ENCODE measurements at places on chromosomes 11 and 22.

DNA sequence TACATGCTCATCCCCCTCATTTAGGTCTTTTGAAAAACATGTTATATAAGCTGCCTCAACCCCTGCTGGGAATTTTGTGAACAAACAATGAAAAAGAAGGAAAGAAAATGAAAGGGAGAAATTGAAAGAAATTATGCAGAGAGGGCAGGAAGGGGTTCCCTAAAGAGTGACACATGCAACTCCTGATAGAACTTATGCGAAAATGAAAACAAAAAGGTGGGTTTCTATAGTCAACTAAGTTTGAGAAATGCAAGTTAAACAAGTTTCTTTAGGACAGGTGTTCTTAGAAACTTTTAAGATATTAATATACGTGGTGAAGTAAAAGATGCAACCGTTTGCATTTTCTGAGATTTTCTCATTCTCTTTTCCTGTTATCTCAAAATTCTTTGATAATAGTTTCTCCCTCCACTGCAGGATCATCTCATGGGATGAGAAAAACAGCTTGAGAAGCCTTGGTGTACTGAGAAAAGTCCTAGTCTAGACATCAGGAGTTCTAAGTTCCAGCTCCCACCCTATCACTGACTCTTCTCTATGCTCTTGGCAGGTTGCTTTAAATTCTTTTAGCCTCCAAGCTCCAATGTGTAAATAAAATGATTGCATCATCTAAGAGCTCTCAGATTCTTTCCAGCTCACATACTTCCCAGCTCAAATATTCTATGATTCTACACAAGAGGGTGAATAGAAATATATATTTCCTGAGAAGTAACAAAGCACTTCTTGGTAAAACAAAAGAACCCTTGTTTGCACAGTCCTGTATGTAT lies 109.2 kb downstream of the FAM76B start:
- no peak for DNase-seq

- DNase-seq: no peak
Measured at GRCh38 chr11:103624708-103625623, 411.5 kb upstream of the DDI1 start.

GRCh38 chr11:106304274-106304673 lies 226.8 kb downstream of the AASDHPPT start:
- DNase-seq: no peak

DNA sequence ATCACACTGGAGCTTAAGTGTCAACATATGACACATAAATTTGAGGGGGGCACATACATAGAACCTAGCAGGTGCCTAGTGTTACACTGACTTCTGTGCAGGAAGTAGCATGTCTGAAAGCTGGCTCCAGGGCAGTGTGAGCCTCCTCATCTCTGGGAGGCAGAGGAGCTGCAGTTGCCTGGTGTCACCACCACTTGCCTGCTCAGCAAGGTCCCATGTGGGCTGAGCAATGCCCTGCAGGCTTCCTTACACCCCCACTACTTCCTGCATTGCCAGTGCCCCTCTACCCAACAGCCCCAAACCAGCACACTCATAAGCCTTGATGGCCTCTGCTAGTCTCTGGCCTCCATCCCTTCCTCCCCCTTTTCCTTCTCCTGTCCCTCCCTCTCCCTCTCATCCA lies 165.8 kb downstream of the BUD13 start:
- no peak for DNase-seq

- no peak for DNase-seq
Measured at GRCh38 chr22:27989758-27990450, 70.8 kb upstream of the PITPNB start.

DNA sequence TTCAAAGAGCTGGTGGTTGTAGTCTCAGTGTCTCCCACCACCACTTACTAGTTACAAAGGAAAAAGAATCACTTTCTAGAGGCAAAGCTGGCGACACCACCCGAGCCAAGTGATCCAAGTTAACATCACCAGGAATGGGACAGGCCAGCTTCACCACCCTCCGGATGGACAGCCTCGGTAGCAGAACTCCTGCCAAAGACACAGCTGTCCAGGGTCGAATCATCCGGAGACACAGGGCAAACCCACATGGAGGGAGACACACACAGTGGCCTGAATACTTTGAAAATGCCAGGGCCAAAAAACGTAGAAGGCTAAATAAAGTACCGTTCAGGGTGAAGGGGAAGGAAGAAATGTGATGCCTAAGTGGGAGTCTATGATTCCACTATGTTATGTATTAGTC lies 33.1 kb downstream of the KCNQ1 start:
- DNase-seq: no peak

DNA sequence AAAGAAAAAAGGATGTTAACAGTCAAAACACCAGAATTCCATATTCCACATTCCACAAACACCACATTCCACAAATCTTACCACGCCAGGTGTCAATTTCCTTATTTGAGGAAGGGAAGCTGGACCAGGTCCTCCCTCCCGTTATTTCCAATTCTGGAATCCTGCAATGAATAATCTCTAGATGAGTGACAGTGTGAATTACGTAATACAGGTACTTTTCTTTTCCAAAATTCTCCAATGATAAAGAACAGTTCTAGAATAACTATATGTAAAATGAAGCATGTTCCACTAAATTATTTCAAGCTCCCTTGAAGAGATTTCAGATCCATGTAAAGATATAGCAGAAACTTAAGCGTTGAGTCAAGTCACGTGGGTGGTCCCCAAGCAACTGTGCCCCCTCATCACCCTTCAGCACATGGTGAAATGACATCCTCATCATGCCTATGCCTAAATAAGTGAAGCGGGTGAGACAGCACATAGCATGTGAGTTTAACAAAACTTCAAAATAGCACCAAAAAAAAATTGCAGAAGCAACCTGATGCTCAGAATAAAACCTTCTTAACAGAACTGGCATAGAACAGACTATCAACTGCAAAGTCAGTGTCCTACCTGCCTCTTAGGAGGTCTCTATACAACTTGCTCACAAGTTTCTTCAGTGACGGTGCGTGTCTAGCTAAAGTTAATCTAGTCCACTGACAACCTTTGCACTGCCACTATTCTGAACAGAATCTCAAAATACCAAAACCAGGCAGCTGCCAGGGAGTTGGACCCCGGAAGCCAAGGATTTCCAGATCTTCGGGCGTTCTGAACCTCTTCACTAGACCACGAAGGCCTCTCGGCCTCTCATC lies 876 bp downstream of the NFRKB start:
- DNase-seq: no peak

- DNase-seq: no peak
Measured at GRCh38 chr22:49321477-49322055, 506.1 kb downstream of the BRD1 start.

GRCh38 chr22:37467391-37467955 lies 18.7 kb downstream of the MFNG start:
- DNase-seq: no peak

DNA sequence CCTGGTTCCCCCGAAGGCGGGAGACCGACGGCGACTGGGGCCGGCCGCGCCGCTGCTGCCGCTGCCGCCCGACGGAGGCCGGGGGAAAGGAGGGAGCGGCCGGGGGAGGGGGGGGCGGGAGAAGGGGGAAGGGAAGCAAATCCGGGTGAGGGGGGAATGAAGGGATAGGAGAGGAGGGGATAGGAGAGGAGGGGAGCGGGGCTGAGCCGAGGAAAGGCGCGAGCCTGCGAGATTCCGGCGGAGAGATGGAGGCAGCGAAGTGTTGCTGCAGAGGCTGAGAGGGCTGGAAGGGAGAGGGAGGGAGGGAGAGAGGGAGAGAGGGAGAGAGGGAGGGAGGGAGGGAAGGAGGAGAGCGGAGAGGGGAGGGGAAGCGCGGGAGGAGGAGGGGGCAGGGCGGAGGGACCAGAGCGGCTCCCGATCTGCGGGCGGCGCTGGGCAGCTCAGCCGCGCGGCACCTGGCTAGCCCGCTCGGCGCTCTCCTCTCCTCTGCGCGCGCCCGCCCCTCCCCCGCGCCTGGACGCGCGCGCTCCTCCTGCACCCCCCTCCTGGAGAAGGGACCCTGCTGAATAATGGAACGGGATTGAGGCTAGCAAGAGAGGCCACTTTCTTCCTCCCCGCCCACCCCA lies 52.3 kb downstream of the SLC22A12 start:
- no peak for DNase-seq

DNA sequence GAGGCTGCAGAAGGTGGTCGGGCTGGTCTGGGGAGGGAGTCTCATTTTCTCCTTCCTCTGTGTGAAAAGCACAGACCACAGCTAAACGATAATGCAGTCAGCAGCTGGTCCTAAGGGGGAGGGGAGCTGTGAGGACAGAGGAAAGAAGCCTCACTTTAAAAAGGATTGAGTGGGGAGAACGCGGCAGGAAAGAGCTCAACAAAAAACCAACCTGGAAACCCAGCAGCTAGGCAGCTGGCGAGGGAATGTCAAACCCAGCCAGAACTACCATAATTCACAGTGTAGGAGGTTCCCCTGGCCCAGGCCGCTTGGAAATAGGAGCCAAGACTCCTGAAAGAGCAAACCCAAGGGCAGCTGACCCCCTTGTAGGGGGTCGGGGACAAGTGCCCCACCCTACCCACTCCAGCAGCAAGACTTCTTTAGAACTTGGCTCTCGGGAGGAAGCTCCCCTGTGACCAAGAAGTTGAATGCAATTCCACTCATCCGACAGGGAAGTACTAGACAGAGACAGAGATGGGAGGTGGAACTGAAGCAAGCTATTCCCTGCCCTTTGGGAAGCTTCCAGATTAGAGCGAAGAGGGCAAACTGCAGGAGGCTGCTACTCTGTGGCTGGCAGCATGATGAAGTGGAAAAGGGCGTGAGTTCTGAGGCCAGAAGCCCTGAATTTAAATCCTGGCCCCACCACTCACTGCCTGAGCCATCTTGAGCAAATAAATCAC lies 16.5 kb upstream of the DGKZ start:
- no peak for DNase-seq

DNA sequence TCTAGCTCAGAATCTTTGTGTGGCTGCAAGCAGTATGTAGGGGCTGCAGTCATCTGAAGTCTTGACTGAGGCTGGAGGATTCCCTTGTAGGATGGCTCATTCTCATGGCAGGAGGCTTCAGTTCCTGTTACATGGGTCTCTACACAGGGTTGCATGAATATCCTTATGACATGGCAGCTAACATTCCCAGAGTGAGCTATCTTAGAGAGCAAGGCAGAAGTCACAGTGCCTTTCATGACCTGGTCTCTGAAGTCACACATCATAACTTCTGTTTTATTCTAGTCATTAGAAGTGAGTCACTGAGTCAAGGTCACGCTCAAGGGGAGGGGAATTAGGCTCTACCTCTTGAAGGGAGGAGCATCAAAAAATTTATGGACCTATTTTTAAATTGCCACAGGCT lies 10.3 kb upstream of the SPON1 start:
- no peak for DNase-seq

- DNase-seq: no peak
Measured at GRCh38 chr11:117860139-117860538, 16.3 kb downstream of the FXYD6 start.

DNA sequence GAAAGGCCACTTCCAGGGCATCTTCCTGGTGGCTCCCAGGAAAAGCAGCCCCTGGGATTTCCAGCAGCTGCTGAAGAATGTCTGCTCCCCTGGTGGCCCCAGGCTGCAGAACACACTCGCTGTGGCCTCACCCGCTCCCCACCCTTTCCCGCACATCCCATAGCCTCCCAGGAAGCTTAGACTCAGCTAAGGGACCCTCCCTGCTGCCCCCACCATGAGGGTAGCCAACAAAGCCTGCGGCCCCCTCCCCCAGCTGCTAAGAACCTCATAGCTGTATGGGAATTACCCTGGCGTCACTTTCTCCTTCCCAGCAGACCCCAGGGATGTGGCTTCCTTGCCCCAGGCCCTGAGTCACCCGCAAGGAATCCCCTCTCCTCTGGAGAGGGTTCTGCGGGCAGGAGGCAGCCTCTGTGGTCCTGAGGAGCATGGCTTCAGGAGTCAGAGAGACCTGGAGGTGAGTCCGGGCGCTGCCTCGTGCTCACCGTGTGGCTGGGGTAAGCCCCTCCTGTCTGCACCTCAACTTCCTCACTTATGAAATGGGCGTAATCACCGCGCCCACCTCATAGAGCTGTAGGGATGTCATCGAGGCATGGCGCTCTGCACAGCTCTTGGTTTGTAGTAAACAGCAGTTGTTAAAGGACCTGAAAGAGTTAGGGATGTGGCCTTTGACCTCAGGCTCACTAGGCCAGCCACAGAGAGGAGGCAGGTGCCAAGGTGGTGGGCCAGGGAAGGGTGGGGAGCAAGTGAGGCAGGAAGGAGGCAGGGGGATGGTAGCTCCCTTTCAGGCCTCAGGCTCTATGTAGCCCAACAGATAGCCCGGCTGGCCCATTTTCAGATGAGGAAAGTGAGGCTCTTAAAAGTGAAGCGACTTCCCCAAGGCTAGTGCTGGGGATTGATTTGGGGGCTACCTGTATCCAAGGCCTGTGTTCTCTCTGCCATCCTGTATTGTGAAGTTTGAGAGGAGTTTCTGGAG lies 71.2 kb downstream of the LRRC32 start:
- no peak for DNase-seq

DNA sequence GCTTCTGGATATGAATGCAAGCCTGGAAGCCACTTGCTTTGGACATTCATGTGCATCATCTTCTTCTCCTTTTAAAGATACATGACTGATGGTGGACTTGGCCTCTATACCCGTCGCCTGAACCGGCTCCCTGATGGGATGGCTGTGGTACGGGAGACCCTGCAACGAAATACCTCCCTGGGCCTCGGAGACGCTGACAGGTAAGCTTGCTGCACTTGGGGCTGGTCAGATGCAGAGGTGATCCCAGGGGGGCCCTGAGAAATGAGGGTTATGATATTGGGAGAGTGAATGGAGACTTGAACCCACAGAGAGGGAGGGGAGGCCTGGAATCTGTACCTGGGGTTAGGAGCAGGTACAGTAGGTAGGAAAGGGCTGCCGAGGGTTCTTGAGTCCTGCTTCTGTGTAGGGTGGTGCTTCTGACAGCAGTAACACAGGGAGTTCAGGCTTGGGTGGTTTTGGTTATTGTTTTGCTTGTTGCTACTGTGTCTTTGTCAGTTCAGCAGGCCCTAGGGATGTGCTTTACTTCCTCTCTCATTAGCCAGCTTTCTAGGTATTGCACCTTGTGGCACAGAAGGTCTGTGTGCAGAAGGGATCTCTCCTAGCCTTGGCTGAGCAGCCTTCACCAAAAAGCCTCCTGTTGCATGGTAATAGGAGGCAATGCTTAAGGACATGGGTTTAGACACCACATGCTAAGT lies 176.1 kb downstream of the DBX1 start:
- DNase-seq: no peak

GRCh38 chr11:76955459-76956114 lies 78.6 kb upstream of the B3GNT6 start:
- DNase-seq: no peak

DNA sequence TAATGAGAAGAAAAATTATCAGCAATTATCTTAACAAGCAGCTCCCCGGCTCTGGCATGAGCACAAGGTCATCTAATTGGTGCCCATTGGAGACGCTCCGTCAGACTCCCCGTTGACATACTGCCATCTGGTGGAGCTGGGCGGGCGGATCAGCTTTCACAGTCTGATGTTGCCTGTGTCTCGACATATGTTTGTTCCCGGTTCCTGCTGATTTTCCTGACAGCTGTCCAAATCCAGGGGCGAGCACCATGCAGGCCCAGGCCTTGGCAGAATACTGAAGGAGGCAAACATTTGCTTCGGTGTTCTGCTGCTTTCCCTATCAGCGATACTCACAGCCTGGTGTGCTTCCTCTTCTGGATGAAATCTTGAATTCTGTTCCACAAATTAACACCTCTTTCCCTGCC lies 43.8 kb upstream of the BARX2 start:
- DNase-seq: peak; percentile 85
